ENCODE measurements at places on chromosomes 5 and 9. TPM values are rescaled to one million over a fixed set of nuclear protein-coding genes. Genes with fewer than 3 reads are reported as not detected.

Gene LOX
- not detected for total RNA-seq

Gene SEMA6A
- 0.23 TPM for total RNA-seq

Gene FOXI1
- total RNA-seq: not detected

Gene CENPH
- 35.5 TPM for total RNA-seq

Gene PTGES
- not detected for total RNA-seq

Gene CBY3
- 0.66 TPM for total RNA-seq

Gene SLC6A3
- not detected for total RNA-seq

Gene ADAMTS16
- not detected for total RNA-seq

Gene KIAA0825
- total RNA-seq: 0.47 TPM

Gene RAB3C
- not detected for total RNA-seq

Gene GMCL2
- total RNA-seq: not detected

Gene COL23A1
- not detected for total RNA-seq

DNA sequence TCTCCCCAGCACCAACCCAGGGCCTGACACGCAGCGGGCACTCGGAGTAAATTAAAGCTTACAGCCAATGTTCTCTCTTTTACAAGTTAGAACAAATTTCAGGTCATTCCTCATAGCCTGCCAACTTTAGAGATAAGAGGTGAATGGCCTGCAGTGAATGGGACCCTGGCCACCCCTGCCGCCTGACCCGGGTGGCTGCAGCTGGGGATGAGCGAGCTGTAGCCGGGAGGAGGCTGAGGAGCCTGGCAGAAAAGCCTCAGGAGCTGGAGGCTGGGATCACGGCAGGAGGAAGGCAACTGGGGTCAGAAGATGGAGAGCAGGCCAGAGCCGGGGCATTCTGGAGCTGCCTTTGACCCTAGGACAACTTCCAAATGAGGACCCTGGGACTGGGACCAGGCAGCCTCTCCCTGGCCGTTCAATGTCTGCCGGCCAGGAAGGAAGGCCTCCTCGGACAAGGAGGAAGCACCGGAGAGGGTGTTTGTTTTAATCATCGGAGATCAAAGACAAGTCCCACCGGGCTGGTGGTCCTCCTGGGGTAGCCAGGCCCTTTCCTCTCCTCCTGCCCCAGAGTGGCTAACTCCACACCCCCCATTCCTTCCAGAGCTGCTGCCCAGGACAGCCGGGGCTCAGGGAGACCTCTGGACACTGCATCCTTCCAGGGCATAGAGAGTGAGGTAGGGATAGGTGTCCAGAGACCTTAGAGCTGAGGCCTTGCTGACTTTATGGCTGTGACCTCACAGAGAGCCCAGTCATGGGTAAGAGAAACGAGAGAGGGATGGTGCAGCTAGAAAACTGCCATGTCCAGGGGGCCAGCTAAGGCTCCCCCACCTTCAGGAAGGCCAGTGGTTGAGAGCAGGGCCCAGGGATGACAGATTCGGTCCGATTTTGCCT is 87.3 kb upstream of the LMX1B start:
- no peak overlapping the region for H3K27ac ChIP-seq
- DNase-seq: no peak
- peaks cover 14% of the 10 kb centered on the region for H3K4me1 ChIP-seq
- peaks cover 43% of the 10 kb centered on the region for H3K27me3 ChIP-seq
- no peak overlapping the region for H3K4me3 ChIP-seq

DNA sequence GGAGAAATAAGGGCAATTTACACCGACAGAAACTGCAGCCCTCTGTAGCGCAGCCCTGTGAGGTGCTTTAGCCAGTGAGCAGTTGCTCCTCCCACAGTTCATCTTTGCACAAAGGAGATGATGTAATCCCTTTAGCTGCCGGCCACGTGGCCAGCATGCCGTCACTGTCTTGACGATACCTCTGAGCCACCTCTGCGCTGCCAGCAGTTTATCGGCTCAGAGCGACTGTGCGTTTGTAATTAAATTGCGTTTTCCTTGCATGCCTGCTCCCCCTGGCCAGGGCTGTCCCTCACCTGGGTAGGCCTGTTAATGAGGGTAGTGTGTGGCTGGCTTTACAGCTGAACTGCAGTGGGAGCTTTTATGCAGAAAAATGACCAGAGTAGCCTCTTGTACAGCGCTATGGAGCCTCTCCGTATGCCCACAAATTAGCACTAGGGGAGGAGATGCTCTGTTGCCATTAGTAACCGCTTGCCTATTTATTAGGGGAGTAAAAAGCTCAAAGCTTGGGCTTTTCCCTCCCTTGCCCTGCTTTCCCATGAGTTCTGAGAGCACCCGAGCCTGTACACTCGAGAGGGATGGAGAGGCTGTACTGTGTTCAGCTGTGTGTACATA is 107.0 kb downstream of the TRIO start:
- H3K27ac ChIP-seq: no peak overlapping the region
- H3K4me3 ChIP-seq: no peak overlapping the region
- DNase-seq: no peak

GRCh38 chr5:127243011-127243410 is 47.6 kb upstream of the MEGF10 start:
- no peaks in the 10 kb centered on the region for H3K4me1 ChIP-seq
- H3K36me3 ChIP-seq: no peaks in the 10 kb centered on the region
- H3K4me3 ChIP-seq: no peak overlapping the region
- no peak overlapping the region for H3K27ac ChIP-seq
- no peak for DNase-seq

DNA sequence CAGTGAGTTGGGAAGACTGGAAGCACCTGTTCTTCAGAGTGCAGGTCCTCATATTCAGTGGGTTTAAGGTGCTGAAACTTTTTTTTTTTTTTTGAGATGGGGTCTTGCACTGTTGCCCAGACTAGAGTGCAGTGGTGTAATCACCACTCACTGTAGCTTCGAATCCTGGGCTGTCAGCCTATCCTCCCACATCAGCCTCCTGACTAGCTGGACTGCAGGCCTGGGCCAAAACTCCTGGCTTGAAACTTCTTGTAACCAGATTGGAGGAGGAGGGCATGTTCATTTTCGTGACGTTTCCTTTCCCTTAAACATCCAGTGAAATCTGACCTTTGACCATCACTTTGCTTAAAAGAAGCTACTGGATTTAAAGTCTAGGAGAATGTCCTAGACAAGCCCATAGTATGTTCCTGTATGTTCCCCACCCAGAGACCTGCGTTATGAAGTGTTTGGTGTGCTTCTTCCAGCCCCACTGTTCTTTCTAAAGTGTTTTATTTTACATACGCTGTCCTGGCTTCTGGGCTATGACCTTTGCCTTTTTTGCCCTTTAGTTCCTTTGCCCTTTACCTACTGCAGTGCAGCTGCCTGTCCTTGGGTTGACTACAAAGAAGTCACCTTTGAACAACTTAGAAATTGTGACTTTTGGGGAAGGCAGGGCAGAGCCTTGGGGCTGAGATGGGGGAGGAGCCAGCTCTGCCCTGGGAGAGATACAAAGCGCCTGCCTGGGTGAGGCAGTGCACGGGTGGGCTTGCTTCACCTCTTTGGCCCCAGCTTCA is 18.4 kb downstream of the TENT4A start:
- peaks cover 17% of the 10 kb centered on the region for H3K36me3 ChIP-seq
- H3K4me1 ChIP-seq: peaks cover 84% of the 10 kb centered on the region
- no peak for DNase-seq
- no peaks in the 10 kb centered on the region for H3K27me3 ChIP-seq
- no peak overlapping the region for H3K27ac ChIP-seq

GRCh38 chr9:129344641-129345495 is 166.8 kb upstream of the IER5L start:
- H3K27ac ChIP-seq: no peak overlapping the region
- no peak for DNase-seq
- peaks cover 8% of the 10 kb centered on the region for H3K27me3 ChIP-seq
- H3K4me1 ChIP-seq: peaks cover 6% of the 10 kb centered on the region

- peaks cover 14% of the 10 kb centered on the region for H3K27me3 ChIP-seq
- no peaks in the 10 kb centered on the region for H3K4me1 ChIP-seq
- DNase-seq: no peak
- H3K36me3 ChIP-seq: no peaks in the 10 kb centered on the region
Observed at GRCh38 chr5:72760259-72760658, 56.2 kb upstream of the TNPO1 start.

GRCh38 chr9:137030006-137030405 is 1.9 kb downstream of the FUT7 start:
- no peaks in the 10 kb centered on the region for H3K36me3 ChIP-seq
- H3K27me3 ChIP-seq: no peaks in the 10 kb centered on the region
- H3K27ac ChIP-seq: no peak overlapping the region
- no peak for DNase-seq
- H3K4me3 ChIP-seq: no peak overlapping the region
- H3K4me1 ChIP-seq: peaks cover 37% of the 10 kb centered on the region

DNA sequence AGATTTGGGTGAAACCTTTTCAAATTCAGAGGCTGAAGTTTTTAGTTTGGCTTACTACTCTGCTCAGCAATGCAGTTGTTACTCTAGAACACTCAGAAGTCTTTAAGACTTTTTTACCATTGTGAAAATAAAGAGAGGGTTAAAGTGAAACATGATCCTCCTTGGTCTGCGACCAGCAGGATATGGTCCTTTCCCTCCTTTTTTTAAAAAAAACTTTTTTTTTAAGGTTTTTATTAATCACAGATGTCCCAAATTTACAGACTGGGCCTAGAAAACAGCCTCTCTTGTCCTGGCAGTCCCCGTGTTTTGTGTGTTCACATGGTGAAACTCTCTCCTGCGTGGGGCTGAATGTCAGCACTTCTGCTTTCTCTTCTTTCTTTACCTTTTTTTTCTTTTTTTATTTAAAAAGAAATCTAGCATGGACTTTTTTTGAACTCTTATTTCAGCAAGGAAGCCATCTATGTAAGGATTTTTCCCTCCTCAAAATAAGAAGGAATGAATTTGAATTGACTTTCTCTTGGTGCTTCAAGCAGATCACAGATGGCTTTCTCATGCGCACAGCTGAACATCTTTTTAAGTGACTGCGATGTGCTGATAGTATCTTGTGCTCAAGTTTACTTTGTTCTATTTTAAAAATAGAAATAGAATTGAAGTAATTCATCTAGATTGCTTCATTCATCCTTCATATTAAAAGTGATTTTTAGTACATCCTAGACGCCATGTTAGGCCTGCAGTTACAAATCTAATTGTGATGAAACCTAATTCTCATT is 128.7 kb upstream of the OTULINL start:
- no peaks in the 10 kb centered on the region for H3K4me1 ChIP-seq
- H3K27me3 ChIP-seq: no peaks in the 10 kb centered on the region
- no peaks in the 10 kb centered on the region for H3K36me3 ChIP-seq
- H3K27ac ChIP-seq: no peak overlapping the region
- no peak for DNase-seq
- H3K4me3 ChIP-seq: no peak overlapping the region

GRCh38 chr9:86741311-86742208 is 205.7 kb downstream of the GAS1 start:
- no peaks in the 10 kb centered on the region for H3K36me3 ChIP-seq
- no peaks in the 10 kb centered on the region for H3K27me3 ChIP-seq
- H3K27ac ChIP-seq: no peak overlapping the region
- DNase-seq: no peak

- DNase-seq: no peak
- no peak overlapping the region for H3K27ac ChIP-seq
- H3K36me3 ChIP-seq: peaks cover 54% of the 10 kb centered on the region
- H3K27me3 ChIP-seq: no peaks in the 10 kb centered on the region
- no peak overlapping the region for H3K4me3 ChIP-seq
Observed at GRCh38 chr5:50800410-50800809, 134.0 kb downstream of the PARP8 start.

DNA sequence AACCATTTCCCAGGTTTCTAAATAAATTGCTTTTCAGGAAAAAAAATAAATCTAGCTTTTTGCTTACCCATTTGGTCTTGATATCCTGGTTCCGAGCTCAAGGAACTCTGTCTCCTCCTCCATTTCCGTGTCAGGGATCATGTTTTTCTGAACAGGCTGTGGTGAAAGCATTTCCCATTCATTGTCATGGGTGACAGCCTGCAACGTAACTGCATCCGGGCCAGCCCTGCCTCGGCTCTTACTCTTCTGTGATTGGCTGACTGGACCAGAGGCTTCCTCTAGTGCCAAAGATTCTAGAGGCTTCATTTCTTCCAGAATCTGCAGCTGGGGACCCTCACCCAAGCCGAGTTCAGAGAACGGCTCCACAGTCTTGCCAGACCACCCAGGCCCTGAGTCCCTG is 61.0 kb upstream of the PCA3 start:
- peak overlapping the region; percentile 47 for H3K27ac ChIP-seq
- no peak overlapping the region for H3K4me3 ChIP-seq
- peaks cover 6% of the 10 kb centered on the region for H3K4me1 ChIP-seq
- no peaks in the 10 kb centered on the region for H3K36me3 ChIP-seq

GRCh38 chr9:132639322-132639721 is 30.5 kb downstream of the DDX31 start:
- H3K36me3 ChIP-seq: peaks cover 34% of the 10 kb centered on the region
- no peak overlapping the region for H3K4me3 ChIP-seq
- H3K27me3 ChIP-seq: no peaks in the 10 kb centered on the region
- H3K4me1 ChIP-seq: no peaks in the 10 kb centered on the region
- H3K27ac ChIP-seq: no peak overlapping the region

GRCh38 chr5:73095564-73096238 is 24.7 kb upstream of the TMEM171 start:
- no peak overlapping the region for H3K4me3 ChIP-seq
- no peaks in the 10 kb centered on the region for H3K4me1 ChIP-seq
- H3K36me3 ChIP-seq: no peaks in the 10 kb centered on the region
- peaks cover 7% of the 10 kb centered on the region for H3K27me3 ChIP-seq
- no peak for DNase-seq
- H3K27ac ChIP-seq: no peak overlapping the region

All from activated T-helper 1 cell treated with anti-CD3 and anti-CD28 coated beads, Interleukin-12 subunit alpha, Interleukin-12 subunit beta, Interleukin-2, Interleukin-4 antibody, amounts not matched to agents 30 ng/mL and 10 ng/mL and 1 ng/mL, durations not matched to agents 14 hours and 24 hours and 36 hours (primary cell).